ENCODE measurements at places on chromosomes 5 and 9.

DNA sequence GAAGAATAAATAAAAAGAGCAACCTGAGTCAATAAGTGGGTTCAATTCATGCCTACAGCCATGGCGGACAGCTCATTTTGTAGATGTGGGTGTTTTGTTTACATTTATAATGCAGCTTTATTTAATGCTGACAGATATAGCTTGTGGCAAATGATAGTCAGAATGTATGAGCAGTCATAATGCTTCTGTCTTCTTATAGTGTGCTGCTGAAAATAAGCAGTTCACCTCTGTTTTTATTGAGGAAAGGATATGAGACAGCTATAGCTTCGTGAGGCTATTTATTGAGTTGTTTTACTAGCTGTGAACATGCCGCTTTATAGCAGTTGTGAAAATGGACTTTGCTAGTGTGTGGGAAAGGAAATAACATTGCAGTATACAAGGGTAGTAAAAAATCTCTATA, 147.4 kb downstream of the PBX3 start:
- DNase-seq = no peak

GRCh38 chr5:17203329-17204132, 13.9 kb upstream of the BASP1 start:
- DNase-seq = no peak

DNA sequence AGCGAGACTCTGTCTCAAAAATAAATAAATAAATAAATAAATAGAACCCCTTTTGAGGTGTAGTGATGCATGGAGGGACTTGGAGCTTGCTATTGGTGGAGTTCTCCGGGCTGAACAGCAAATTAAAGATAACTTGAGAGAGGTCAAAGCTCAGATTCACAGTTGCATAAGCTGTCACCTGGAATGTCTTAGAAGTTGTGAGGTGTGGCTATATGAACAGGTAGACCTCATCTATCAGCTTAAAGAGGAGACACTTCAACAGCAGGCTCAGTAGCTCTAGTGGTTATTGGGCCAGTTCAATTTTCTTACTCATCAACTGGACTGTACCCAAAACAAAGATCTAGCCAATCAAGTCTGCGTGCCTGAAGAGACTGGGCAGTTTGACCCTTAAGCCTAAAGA, 11.7 kb upstream of the STING1 start:
- no peak for DNase-seq

DNA sequence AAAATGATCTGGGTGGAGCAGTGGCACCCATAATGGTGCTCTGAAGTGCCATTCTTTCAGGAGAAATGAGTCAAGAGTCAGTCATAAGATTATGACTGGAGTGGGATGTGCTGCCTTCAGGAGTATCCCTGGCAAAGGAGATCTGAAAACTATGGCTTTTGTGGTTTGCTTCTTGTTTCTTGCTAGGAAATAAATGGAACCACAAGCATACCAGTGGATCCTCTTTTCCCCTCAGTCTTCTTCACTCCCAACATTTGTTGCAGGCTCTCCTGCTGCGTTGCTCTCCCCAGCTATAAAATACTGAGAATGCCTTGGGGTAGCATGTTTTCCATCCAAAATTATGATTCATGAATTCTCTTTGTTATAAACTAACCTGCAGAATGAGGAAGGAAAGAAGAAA, 199.1 kb downstream of the NNT start:
- no peak for DNase-seq

DNA sequence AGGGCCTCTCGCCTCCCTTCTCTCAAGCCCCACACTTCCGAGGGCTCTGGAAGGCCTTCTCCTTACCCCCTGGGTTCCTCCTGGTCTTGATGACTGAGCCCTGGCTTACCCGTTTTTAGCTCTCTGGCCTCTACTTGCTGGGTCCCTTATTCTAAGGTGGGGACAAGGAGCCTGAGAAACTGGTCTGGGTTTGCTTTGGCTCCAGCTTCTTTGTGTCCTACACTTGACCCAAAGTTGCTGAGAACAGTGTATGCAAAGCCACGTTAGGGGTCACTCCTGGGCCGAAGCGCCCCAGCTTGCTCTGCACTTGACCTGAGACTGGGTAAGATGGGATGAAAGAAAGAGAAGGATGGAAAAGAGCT, 788 bp downstream of the ZNF346 start:
- no peak for DNase-seq

DNA sequence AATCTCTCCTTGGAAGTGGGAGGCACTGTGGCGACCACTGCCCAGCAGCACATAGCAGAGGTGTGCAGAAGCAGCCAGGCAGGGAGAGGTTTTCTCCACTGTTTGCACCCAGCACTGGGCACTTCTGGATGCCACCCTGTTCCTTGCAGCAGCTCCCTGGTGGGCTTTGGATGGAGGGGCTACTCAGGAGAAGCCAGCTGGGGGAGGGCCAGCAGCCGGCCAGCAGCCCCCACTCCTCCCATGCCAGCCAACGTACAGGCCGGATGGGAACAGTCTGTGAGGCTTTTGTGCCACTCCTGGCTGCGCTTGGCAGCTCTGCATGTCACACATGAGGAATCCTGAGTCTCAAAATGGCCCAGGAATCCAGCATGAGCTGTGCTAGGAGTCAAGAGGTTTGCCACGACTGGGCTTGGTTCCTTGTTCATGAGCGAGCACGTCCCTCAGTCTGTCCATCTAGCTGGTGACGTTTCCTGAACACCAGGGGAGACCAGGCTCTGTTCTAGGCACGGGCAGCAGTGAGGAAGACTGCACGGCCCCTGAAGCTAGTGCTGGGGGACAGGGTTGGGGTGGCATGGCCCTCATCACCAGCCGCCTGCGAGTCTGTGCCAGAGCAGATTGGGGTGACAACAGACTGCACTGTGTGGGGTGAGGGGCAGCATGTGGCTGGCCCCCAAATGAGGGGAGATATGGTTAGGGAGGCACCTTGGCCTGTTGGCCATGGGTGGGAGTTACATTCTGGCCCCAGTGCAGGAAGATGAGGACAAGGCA, 10.1 kb downstream of the PHF2 start:
- no peak for DNase-seq

DNA sequence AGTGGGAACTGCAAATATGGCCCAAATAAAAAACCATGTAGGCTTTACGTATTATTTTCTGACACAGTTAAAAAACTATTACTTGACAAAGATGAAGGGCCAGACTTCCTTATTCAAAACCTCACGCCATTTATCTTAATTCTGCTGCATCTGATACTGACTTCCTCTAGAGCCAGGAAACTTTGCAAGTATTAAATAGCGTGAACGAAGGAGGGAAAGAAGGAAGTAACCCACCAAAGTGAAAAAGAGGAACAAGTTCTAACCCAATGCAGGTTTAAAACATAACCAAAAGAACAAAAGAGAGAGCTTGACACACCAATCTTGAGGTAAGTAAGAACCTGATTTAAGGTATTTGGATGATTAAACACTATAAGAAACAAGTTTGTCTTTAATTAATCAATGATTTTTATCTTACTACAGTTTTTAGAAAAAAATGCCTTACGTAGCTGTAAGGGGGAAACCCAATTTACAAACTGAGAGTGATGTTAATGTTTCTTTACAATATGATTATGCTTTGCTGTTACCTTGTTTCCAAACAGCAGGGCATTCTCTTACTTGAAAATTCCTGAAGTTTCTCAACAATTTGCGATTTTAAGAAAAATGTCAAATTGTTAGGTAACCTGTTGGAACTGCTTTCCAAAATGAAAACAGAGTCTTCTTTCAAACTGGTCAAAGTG, at the start of gene GAPT:
Gene GAPT (plus strand): TSS at position 220 of the 677 bp plus-strand sequence. CDS start 3,102 bp downstream, outside the sequence.
- DNase-seq = no peak

- no peak for DNase-seq
Observed at GRCh38 chr5:174947548-174947947, 223.2 kb downstream of the MSX2 start.

Measured in CD8-positive, alpha-beta memory T cell (primary cell).